Brain pericyte (primary cell): ENCODE measurements at places on chromosomes 11 and 22.

- peak; percentile 75 for DNase-seq
These were observed 501 bp upstream of the TTLL12 start for GRCh38 chr22:43187171-43188099.

DNA sequence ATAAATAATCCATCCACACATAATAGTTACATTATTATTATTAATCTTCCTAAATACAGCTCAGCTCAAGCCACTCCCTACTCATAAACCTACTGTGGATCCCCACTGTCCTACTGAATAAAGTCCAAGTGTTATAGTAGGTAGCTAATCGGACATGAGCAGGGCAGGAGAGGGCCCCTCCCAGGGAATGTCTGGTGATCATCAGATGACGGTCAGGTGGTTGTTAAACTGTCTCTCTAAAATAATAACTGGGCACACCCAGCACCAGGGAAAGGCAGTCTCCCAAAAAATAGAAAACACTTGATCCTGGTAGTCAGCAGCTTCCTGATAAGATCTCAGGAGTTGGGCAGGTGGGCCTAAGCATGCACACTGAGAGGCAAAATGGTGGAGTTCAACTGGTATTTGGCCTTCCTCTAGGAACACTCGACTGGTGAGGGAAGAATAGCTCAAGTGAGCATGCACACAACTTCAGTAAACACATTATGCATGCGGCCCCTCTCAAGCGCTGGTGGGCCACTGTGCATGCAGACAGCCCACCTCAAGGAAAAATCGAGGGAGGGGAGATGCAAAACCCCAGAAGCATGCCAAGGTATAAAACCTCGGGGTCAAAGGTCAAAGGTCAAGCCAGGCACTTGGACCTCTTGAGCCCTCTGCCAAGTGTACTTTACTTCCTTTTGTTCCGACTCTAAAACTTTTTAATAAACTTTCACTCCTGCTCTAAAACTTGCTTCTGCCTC lies 65.0 kb downstream of the LRRC32 start:
- DNase-seq: no peak

GRCh38 chr22:35454416-35455054 lies 54.6 kb downstream of the MCM5 start:
- DNase-seq: no peak

GRCh38 chr11:124143034-124143433 lies 27.8 kb downstream of the VWA5A start:
- no peak for DNase-seq

- no peak for DNase-seq
These were observed 43.3 kb upstream of the ANO1 start for GRCh38 chr11:70034740-70035365.

GRCh38 chr11:120674542-120674941 lies 163.0 kb downstream of the GRIK4 start:
- no peak for DNase-seq

DNA sequence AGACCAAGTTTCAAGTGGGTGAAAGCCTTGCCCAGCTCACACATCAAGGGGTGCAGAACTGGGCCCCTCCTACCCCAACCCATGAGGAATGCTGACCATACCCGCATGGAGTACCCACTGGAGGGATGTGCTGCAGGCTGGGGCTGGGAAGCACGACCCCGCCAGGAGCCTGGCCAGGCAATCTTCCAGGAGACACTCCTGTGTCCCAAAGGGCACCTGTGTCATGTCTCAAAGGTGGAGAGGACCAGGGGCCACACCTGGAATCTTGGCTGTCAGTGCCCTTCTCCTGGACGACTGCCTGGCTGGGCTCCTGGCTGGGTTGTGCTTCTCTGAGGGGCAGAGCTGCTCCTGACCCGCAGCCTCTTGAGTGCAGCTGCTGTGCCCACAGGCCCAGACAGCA lies 6.7 kb downstream of the ARAP1 start:
- no peak for DNase-seq

DNA sequence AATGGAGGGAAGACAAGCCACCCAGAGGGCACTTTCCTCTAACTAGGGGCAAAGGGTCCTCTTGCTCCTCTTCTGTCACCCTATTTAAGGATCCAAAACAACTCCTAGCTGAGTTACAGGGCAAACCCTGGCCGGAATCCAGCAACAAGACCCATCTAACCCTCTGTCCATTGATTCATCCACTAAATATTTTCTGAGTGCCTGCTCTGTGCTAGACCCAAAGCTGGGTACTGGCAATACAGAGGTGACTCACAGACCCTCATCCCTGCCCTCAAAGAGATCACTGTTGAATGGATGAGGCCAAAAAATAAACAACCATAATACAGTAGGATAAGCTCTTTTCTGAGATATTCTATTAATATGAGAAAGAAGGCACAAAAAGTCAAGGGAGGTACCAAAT lies 4.3 kb upstream of the GALNT18 start:
- no peak for DNase-seq

- peak; percentile 74 for DNase-seq
These were observed 50.0 kb downstream of the BID start for GRCh38 chr22:17724241-17724640.

- no peak for DNase-seq
These were observed 245.8 kb downstream of the ETS1 start for GRCh38 chr11:128341280-128342248.

- no peak for DNase-seq
These were observed 4.1 kb downstream of the GNAZ start for GRCh38 chr22:23074451-23074850.

DNA sequence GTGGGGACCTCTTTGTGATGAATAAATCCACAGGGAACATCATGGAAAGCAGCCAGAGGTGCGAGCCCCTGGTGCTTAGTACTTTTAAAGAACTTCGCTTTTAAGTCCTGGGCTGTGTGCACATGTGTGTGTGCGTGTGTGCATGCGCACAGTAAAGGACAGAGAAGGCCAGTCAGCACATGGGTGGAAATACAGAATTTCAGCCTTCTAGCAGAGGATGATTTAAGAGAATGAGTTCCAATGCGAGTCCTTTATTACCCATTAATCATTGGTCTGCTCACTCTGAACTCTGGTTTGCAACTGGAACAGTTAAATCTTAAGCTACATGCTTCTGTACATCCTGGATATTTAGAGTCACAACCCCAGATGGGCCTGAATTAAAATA lies 18.9 kb downstream of the TEAD1 start:
- DNase-seq: no peak
